ENCODE measurements at places on chromosomes 3 and 15. TPM values are rescaled to one million over a fixed set of nuclear protein-coding genes. Genes with fewer than 3 reads are reported as not detected.

The ACKR4 gene
- 2.1 TPM for polyA plus RNA-seq

The ZNF445 gene
- 5.0 TPM for polyA plus RNA-seq

- no peak for DNase-seq
Observed at GRCh38 chr3:4589475-4590097, 96.4 kb downstream of the ITPR1 start.

- DNase-seq = no peak
Observed at GRCh38 chr15:75817138-75817935, 25.9 kb upstream of the UBE2Q2 start.

GRCh38 chr15:73353734-73354133 lies 15.0 kb downstream of the HCN4 start:
- no peak for DNase-seq

- DNase-seq = no peak
Observed at GRCh38 chr15:89813381-89814111, 1.1 kb downstream of the ANPEP start.

The AHSG gene
- 0.71 TPM for polyA plus RNA-seq

The RYR3 gene
- polyA plus RNA-seq = 5.1 TPM

- no peak for DNase-seq
Observed at GRCh38 chr3:9026320-9027045, 63.2 kb upstream of the RAD18 start.

DNA sequence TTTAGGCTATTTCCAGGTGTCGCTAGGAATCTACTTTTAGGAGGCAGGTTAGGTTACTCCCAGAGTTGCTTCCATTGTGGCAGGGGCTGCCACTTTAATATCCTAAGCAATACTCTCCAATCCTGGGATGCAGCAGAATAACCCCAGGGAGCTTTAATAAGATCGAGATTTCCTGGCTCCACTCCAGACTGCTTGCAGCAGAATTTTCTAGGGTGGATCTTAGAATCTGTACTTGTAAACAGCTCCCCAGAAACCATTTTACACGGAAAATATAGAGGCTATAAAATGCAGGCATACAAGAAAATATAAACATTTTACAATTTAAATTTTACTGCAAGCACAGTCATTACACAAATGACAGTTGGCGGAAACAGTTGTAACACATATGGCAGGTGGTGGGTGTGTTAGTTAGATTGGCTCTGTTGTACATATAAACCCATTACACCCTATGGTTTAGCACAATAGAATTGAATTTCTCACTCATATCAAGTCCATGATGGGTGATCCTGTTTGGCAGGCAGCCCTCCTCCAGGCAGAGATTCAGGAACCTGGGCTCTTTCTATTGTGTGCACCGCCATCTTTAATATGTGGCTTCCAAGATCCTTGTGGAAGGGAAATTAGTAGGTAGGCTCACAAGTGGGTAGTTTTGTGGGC lies 35.0 kb upstream of the TNFAIP8L3 start:
- no peak for DNase-seq

GRCh38 chr3:15151166-15151565 lies 52.2 kb upstream of the RBSN start:
- no peak for DNase-seq

The CCR8 gene
- polyA plus RNA-seq = not detected

- peak; percentile 33 for DNase-seq
Observed at GRCh38 chr15:65869954-65870871, 922 bp downstream of the RAB11A start.

The ITGB5 gene
- 77.2 TPM for polyA plus RNA-seq

DNA sequence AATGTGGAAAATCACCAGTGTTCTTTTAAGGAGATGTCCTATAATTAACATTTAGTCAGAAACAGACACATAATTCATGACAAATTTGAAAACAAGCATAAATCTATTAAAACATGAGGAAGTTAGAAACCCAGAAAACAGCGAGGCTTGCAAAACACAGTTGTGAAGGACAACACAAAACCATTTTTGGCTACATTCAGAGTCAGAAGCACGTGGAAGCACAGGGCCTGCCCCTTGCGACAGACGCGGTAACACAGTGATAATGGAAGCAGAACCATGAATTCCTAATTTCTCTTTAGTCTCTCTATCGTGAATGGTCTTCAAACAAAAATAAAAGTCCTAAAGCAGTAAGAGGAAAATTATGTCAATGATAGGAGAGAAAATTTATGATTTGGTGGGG lies 12.2 kb downstream of the NCEH1 start:
- no peak for DNase-seq

GRCh38 chr3:179546814-179547241 lies 15.9 kb upstream of the ACTL6A start:
- no peak for DNase-seq

The PTPRG gene
- polyA plus RNA-seq = 22.7 TPM

- no peak for DNase-seq
Observed at GRCh38 chr3:156558389-156558788, 3.5 kb upstream of the SSR3 start.

- DNase-seq = no peak
Observed at GRCh38 chr3:132135628-132136333, 101.0 kb upstream of the CPNE4 start.

The DUOXA1 gene
- polyA plus RNA-seq = 12.1 TPM

DNA sequence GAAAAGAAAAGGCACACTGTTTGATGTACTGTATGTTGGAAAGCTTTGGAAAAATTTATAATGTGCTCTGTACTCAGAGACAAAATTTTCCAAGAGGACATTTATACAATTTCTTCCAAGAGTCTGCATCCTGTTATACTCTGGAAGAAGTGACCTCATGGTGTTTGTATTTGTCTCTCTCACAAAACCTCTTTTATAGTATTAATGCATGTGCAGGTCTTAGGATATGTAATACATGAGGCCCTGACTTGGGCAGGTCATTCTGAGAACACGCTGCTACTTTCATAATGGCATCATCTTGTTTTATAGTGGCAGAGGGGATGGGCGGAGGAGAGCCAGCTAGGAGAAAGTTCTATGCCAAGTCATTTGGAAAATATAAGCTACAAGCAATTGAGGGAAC lies 72.0 kb upstream of the P3H2 start:
- DNase-seq = peak; percentile 23

DNA sequence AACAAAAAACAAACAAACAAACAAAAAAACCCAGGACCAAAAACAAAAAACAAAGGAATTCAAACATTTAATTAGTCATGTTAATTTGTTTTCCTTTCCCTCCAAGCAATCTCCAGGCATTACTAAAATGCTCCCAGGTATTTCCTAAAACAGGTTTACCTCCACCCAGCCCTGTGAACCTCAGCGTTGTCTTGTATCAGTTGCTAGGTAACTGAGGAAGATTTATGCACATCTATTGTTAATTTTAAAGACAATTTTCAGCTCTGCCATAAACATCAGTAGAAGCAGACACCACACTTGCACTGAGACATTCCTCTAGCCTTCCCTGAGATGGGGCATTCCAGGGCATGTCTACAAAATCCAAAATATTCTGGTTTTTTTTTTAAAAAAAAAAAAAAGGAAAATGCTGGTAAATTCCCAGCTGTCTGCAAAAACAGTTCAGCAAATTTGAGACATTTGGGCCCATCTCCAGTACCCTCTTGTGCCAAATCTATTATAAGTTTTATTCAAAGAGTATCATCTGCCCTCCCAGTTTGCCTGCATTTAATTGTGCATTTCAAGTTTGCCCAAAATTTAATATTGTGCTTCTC lies 227.6 kb downstream of the ADAMTS9 start:
- no peak for DNase-seq

DNA sequence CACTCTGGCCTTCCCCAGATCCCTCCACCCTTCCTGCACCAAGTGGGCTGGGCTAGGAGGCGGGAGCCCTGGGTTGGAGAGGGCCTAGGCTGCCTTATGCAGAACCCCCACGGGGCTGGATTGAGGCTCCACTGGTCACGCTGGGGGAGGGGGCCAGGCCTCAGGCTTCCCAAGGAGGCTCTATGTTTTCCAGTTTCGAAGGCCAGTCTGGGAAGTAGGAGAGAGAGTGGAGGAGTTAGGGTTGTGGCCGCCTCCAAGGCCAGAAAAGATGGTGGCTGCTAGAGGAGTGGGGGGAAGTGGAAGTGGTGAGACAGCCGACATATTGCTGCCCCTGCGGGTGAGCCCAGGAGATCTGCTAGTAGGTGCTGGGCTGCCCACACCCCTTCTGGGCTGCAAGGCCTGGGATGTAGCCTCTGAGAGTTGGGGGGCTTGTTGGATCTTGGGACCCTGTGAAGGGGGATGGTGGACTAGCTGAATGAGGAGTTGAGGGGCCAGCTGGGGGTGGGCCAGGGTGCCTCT lies 1.2 kb downstream of the GNAI2 start:
- no peak for DNase-seq

DNA sequence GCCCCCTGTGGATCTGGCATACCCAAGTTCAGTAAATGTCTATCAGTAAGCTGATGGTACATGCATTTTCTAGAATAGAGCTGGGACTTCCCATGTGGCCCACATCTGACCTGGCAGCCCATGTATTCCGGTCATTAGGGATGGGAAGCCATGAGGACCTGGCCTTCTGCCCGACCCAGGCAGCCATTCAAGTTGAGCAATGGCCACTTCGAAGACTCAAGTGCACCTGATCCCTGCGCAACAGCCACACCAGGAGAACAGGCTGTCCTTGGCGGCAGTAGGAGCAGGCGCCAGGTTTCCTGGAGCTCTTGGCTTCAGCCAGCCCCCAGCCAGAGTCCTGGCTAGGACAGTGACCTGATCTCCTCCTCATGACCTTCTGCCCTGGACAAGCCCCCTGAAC lies 14.6 kb downstream of the HEMK1 start:
- no peak for DNase-seq

The RPUSD2 gene
- 11.7 TPM for polyA plus RNA-seq
